Astrocyte (in vitro differentiated cells and primary cell): ENCODE measurements at places on chromosomes 5 and 9. TPM values are rescaled to one million over a fixed set of nuclear protein-coding genes. Genes with fewer than 3 reads are reported as not detected.
A peak's percentile ranks its signal among the peaks of the same experiment; 100 is the strongest.

SLC22A4 gene
- total RNA-seq = 4.1 and 4.5 TPM in 2 replicates

- H3K36me3 ChIP-seq = no peaks in the 10 kb centered on the region
- no peak overlapping the region for H3K27ac ChIP-seq
- no peak for DNase-seq
- no peak overlapping the region for H3K4me3 ChIP-seq
These were observed 7.0 kb upstream of the LHX2 start for GRCh38 chr9:124004593-124004992.

GRCh38 chr9:117706421-117707116 lies 2.4 kb downstream of the TLR4 start:
- H3K27ac ChIP-seq = peak overlapping the region; percentile 4
- H3K27me3 ChIP-seq = no peaks in the 10 kb centered on the region
- peak; percentile 25 for DNase-seq
- H3K4me3 ChIP-seq = peak overlapping the region; percentile 63
- peaks cover 18% of the 10 kb centered on the region for H3K4me1 ChIP-seq

- H3K27ac ChIP-seq = no peak overlapping the region
These were observed 11.5 kb downstream of the TMEM171 start for GRCh38 chr5:73131711-73132425.

DNA sequence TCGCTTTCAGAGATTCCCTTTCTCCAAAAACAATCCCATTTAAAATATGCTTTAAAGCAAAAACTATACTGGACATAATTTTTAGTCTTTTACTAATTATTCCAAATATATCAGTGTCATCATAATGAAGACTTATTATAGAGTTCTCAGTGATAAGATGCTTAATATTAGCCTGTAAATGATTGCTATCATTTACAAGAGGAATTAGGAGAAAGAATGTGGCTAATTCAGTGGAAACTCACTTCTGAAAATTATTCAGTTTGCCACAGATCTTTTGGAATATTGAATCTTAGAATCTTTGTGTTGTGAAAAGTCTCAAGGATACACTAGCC lies 24.7 kb upstream of the GLRX start:
- no peak for DNase-seq
- no peak overlapping the region for H3K4me3 ChIP-seq
- no peak overlapping the region for H3K27ac ChIP-seq
- no peaks in the 10 kb centered on the region for H3K27me3 ChIP-seq
- H3K4me1 ChIP-seq = peaks cover 8% of the 10 kb centered on the region

NRG2 gene
- 0.46 and 0.54 TPM in 2 replicates for total RNA-seq

PDLIM4 gene
- total RNA-seq = 56.6 and 72.4 TPM in 2 replicates

DNA sequence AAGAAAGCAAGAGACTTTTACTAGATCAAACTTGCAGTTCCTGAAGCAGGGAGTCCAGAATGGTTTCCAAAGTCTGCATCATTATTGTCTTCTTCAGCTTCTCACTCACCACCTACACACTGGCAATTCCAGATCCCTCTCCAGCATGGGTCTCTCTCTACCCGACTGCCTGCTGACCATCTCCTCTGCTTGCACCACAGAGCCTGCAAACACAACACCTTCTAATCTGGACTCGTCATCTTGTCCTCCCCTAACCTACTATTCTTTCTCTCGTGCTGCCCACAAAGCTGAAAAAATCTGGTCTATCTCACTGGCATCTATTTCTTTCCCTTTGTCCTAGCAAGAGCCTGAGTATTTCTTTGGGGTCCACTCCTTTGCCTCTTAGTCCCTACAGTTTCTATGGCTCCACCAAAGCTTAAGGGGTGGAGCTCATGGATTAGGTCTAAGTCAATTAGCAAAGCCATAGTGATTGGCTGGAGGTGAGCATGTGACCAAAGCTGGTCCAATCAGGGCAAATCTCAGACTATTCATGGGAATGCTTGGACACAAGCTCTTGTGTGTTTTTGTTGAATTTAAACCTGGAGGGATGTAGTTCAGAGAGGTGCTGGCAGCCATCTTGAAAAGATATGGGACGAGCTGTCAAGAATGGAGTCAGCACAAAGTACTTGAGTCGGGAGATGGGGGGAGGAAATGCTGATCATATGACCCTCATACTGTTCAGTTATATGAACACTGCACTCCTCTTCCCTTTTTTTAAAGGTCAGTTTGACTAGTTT lies 63.5 kb downstream of the GALNT12 start:
- DNase-seq = no peak
- no peak overlapping the region for H3K27ac ChIP-seq
- no peaks in the 10 kb centered on the region for H3K27me3 ChIP-seq
- no peak overlapping the region for H3K4me3 ChIP-seq

PCDHB9 gene
- 3.6 and 5.3 TPM in 2 replicates for total RNA-seq

TMEM252 gene
- total RNA-seq = not detected in 2 replicates

GRCh38 chr9:16191691-16192402 lies 639.0 kb downstream of the CCDC171 start:
- no peaks in the 10 kb centered on the region for H3K27me3 ChIP-seq
- H3K4me3 ChIP-seq = peak overlapping the region; percentile 27
- peak; percentile 96 for DNase-seq

- no peaks in the 10 kb centered on the region for H3K27me3 ChIP-seq
- peak; percentile 27 for DNase-seq
- no peaks in the 10 kb centered on the region for H3K4me1 ChIP-seq
- H3K27ac ChIP-seq = no peak overlapping the region
These were observed 71.2 kb upstream of the CNTLN start for GRCh38 chr9:17063535-17064135.

- peak overlapping the region; percentile 13 for H3K27ac ChIP-seq
- H3K4me3 ChIP-seq = no peak overlapping the region
- peaks cover 60% of the 10 kb centered on the region for H3K4me1 ChIP-seq
- H3K27me3 ChIP-seq = no peaks in the 10 kb centered on the region
- H3K36me3 ChIP-seq = peaks cover 3% of the 10 kb centered on the region
These were observed 29.7 kb upstream of the LTC4S start for GRCh38 chr5:179764056-179764455.

GRCh38 chr5:157767689-157768088 lies 24.2 kb downstream of the LSM11 start:
- no peak for DNase-seq
- H3K36me3 ChIP-seq = no peaks in the 10 kb centered on the region

GRCh38 chr9:124356745-124357390 lies 58.4 kb downstream of the PSMB7 start:
- H3K4me3 ChIP-seq = no peak overlapping the region

NIPSNAP3A gene
- 25.9 and 28.2 TPM in 2 replicates for total RNA-seq

GRCh38 chr9:32954642-32955041 lies 46.8 kb downstream of the APTX start:
- H3K4me3 ChIP-seq = no peak overlapping the region
- H3K27ac ChIP-seq = no peak overlapping the region
- H3K4me1 ChIP-seq = peaks cover 5% of the 10 kb centered on the region
- no peaks in the 10 kb centered on the region for H3K36me3 ChIP-seq
- DNase-seq = peak; percentile 85
- no peaks in the 10 kb centered on the region for H3K27me3 ChIP-seq

DNA sequence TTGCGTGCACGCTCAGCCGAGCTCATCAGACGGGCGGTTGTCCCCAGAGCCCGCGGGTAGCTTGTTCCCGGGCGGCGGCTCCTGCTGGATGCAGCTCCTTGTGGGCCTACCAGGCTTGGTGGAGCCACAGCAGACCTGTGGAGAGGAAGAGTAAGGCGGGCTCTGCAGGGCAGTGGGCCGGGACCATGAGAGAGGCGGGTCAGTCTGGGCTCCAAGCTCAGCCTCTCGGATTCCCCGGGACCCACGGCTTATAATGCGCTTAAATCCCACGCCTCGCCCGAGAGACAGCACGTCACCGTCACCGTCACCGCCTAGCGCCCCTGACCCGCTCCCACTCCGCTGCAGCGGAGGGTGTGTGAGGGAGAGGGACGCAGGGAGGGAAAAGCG lies 1.9 kb upstream of the ANKRD18A start:
- H3K36me3 ChIP-seq = no peaks in the 10 kb centered on the region
- H3K27me3 ChIP-seq = peaks cover 30% of the 10 kb centered on the region
- DNase-seq = no peak
- H3K4me1 ChIP-seq = peaks cover 11% of the 10 kb centered on the region
- H3K4me3 ChIP-seq = peak overlapping the region; percentile 44

DNA sequence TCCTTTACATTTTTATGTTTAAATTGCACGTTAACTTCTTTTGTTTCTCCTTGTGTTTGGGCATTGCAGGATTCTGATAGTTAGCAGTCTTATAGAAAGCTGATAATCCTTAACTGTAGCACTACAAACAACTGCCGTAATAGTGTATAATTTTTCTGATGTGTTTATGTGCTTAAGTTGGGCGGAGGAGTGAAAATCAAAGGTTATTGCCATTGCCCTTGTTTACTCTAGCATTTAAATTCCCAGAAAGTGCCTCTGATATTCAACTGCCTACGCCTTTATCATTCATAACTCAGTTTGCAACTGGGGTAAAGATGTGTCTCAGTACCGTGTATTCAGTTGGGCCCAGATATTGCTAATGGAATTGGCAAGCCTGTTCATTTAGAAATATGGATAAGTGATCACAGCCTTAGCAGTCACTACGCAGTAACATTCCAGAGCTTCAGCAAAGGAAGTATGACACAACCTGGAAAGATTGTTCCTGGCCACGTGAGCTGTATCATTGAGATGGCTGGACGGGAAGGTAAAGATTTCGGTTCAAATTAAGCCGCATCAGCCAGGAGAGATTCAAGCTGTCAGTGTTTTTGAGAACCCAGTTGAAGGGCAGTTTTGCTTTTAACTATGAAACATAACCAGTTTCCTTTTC lies 28.1 kb upstream of the LRRTM2 start:
- no peak overlapping the region for H3K4me3 ChIP-seq
- no peaks in the 10 kb centered on the region for H3K27me3 ChIP-seq
- peaks cover 52% of the 10 kb centered on the region for H3K4me1 ChIP-seq
- peak; percentile 86 for DNase-seq
- peaks cover 22% of the 10 kb centered on the region for H3K36me3 ChIP-seq

GRCh38 chr9:96413302-96414221 lies 4.6 kb downstream of the ZNF367 start:
- H3K4me1 ChIP-seq = peaks cover 6% of the 10 kb centered on the region
- no peaks in the 10 kb centered on the region for H3K36me3 ChIP-seq
- no peak for DNase-seq
- H3K27ac ChIP-seq = no peak overlapping the region
- H3K4me3 ChIP-seq = no peak overlapping the region
- no peaks in the 10 kb centered on the region for H3K27me3 ChIP-seq

CARTPT gene
- not detected in 2 replicates for total RNA-seq
